Non-pigmented ciliary epithelial cell (primary cell): ENCODE measurements at places on chromosomes 1 and 21.

DNA sequence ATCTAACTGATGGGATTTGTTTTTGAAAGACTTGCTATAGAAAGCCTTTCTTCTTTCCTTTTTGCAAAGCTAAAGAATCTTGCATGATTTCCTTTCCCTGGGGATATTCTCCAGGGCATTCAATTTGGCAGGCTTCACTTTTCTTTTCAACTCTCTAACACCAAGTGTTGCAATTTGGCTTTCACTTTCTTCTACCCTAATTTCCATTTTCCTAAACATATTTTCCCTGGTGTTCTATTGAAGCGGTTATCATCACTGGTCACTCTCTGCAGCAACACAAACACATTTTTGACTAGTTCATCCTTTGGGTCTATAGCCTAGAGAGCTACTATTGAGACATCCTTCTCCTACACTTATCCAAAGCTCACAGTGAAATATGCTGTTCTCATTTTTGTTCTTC is 424.5 kb downstream of the NEGR1 start:
- DNase-seq, result no peak

DNA sequence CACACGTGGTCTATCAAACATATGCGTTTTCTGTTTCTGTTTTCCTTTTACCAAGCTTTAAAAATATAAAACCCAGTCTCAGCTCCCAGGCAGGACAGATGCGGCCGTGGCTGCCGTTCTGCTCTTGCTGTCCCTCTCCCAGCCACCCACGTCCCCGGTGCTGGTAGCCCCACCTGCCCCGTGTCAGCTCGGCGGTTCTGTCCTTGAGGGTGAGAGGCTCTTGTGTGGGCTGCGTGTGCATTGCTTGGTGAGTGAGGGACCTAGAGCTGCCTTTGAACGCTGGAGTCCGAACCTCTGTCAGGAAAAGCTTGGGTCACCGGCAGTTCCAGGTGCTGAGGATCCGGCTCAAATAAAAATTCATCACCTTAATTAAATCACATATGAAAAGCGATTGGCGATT is 4.4 kb downstream of the RER1 start:
- no peak for DNase-seq

GRCh38 chr1:77415579-77415978 is 133.8 kb downstream of the AK5 start:
- no peak for DNase-seq

GRCh38 chr1:233655301-233655740 is 41.4 kb downstream of the KCNK1 start:
- DNase-seq, result no peak

- no peak for DNase-seq
Observed at GRCh38 chr1:168427051-168427450, 116.7 kb downstream of the XCL2 start.

GRCh38 chr1:85202092-85202863 is 1.5 kb upstream of the SYDE2 start:
- DNase-seq, result no peak

GRCh38 chr1:116078699-116079223 is 32.4 kb upstream of the MAB21L3 start:
- DNase-seq, result no peak

- DNase-seq, result no peak
Observed at GRCh38 chr1:107925565-107925964, 39.4 kb downstream of the VAV3 start.

DNA sequence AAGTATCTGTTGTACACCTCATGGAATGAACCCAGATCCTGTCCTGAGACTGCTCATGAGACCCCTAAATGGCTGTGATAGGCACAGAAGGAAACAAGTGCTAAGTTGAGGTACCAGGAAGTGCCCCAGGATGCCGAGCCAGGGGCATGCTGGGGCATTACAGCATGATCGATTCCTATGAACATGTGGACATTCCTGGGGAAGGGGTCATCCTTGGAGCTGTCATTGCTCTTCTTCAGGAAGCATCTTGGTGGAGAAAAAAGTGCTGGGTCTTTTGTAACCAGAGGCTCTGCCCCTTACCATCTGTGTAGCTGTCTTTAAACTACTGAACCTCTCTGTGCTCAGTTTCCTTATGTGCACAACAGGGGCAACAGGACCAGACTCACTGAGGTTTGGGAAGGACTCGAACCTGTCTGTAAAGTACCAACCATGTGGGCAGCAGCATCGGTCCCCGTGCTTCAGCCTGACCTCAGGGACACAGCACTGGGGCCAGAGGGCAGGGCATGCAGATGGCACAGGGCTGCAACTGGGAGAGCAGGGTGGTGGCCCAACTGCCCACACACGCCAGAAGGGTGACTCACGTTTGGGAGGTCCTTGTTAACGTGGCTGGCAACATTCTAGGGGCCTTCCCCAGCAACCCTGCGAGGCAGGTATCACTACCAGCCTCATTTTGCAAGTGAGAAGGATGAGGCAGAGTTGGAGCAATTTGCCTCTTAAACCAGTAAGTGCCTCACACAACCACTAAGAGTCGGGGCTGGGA is 142.3 kb upstream of the EDN2 start:
- no peak for DNase-seq

DNA sequence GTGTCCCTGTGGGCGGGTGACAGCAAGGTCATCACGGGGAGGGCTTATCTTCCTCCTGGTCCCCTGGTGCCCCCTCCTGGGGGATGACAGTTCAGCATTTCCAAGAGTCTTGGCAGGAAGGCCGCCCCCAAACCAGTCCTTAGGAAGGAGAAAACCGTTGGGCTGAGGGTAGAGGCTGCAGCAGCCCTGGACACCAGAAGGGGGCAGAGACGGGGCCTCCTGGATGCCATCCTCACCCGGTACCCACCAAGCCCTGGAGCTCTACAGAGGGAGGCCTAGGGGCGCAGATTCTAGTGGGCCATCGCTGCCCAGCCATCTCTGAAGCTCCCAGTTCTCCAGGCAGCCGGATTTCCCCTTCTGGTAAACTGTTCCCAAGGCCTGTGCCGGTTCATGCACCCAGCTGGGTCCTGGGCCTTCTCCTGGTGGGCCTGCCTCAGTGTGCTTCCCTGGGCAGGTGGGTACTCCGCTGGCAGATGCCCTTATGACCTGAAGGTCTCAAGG is 14.8 kb upstream of the ZNF669 start:
- DNase-seq, result no peak

DNA sequence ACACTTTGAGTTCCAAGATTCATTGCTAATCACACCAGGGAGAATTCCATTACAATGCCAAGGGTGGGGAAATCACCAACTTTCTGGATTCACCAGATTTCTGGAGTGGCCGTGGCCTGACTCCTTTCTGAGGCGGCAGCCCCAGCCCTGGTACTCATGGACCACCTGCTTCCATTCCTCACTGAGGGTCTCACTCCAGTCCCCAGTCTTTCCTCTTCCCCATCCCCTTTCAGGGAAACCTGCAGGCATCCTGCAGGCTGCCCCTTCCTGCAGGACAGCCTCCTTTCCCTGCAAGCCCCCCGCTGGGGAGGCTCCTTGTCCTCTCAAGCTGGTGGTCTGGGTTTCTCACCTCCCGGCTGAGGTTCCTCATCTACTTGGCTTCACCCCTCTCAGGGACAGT is 12.7 kb upstream of the CDK18 start:
- no peak for DNase-seq

GRCh38 chr1:239426821-239427475 is 40.6 kb downstream of the CHRM3 start:
- no peak for DNase-seq

DNA sequence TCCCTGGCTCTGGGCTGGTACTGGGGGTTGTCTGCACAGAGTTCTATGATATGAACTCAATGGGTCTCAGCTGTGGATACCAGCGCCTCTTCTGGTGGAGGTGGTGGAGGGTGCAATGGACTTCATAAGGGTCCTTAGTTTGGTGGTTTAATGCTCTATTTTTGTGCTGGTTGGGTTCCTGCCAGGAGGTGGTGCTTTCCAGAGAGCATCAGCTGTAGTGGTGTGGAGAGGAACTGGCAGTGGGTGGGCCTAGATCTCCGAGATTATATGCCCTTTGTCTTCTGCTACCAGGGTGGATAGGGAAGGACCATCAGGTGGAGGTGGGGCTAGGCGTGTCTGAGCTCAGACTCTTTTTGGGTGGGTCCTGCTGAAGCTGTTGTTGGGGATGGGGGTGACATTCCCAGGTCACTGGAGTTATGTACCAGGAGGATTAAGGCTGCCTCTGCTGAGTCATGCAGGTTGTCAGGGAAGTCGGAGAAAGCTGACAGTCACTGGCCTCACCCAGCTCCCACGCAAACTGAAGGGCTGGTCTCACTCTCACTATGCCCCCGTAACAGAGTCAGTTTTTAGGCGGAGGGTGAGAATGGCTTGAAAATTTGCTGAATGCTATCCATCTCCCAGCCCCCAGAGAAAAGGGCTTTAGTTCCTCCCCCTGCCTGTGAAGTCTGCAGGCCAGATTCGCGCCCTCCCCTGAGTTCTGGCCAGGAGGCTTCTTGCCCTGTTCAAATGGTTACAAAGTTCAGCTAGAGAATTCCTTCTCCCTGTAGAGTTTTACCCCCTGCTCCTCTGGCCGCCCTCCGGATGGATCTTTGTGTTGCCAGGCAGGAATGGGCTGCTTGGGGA is 902.9 kb downstream of the LTN1 start:
- DNase-seq, result no peak

DNA sequence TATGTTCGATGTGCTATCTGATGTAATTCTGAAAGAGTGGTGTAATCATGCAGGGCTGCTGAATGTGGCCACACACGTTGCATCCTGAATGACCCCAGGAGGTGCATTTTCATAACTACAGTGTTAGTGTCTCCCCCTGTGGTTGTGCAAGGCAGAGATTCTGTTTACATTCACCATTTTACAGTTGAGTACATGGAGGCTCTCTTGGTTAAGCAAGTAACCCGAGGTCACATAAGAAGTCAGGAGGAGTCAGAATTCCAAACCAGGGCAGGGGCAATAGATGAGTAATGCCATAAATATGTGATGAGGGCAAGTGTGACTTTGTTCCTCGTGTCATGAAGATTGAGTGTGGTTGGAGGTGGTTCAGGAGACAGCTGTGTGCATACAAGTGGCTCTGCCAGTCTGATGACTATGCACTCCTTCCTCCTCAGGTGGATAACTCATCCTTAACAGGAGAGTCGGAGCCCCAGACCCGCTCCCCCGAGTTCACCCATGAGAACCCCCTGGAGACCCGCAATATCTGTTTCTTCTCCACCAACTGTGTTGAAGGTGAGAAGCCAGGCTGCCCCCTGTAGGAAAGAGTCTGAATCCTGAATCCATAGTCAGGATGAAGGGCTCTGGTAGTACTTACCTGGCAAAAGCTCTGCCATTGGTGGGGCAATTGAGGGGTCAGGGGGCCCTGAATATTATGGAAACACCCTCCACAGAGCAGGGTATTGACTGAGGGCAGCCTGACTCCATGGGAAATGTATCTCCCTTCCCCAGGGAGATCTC is 9.3 kb downstream of the ATP1A2 start:
- no peak for DNase-seq

GRCh38 chr1:21365036-21365435 is 74.8 kb upstream of the ECE1 start:
- DNase-seq, result no peak

GRCh38 chr1:52153010-52153409 is 11.1 kb downstream of the ZFYVE9 start:
- DNase-seq, result no peak

- DNase-seq, result no peak
Observed at GRCh38 chr1:68218490-68218889, 13.8 kb downstream of the WLS start.

GRCh38 chr21:36508948-36509347 is 29.0 kb upstream of the CLDN14 start:
- no peak for DNase-seq

GRCh38 chr1:119139857-119140176 is 636 bp downstream of the WARS2 start:
- DNase-seq, result no peak

- no peak for DNase-seq
Observed at GRCh38 chr1:228782662-228783417, 47.6 kb downstream of the RHOU start.

DNA sequence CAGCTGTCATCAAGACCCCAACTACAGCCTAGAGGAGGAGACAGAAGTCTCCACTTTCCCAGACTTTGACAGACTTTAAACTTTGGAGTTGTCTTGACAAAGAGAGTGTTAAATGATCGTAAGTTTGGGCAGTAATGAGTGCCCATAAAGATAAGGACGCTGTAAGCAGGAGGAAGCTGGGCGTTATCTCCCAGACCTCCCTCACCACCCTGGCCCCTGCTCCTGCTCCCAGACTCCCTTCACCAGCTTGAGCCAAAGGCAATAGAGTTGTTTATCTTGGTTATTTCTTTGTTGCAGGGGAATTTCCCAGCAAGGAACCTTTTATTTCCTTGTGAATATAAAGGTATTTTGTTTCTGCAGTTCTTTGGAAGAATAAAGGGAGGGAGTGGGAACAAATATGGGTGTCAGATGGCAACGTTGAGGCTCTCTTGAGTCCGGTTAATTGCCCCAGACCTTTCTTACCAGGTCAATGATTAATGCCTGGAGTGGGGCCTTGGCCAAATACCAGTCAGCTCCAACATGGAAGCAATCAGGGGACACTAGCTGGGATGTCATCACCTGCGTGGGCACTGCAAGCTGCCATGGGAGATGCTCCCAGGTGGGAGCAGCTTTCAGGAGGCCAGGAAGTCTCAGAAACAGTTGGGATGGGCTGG is 4.4 kb downstream of the PIGR start:
- no peak for DNase-seq

GRCh38 chr1:210236840-210237409 is 4.3 kb downstream of the SERTAD4 start:
- no peak for DNase-seq

GRCh38 chr1:228154670-228155571 is 5.2 kb downstream of the GJC2 start:
- no peak for DNase-seq

- no peak for DNase-seq
Observed at GRCh38 chr1:156124557-156125483, 10.3 kb downstream of the LMNA start.

GRCh38 chr1:231203259-231204057 is 37.6 kb upstream of the GNPAT start:
- DNase-seq, result no peak

- no peak for DNase-seq
Observed at GRCh38 chr1:197465528-197466327, 197.7 kb downstream of the CRB1 start.

DNA sequence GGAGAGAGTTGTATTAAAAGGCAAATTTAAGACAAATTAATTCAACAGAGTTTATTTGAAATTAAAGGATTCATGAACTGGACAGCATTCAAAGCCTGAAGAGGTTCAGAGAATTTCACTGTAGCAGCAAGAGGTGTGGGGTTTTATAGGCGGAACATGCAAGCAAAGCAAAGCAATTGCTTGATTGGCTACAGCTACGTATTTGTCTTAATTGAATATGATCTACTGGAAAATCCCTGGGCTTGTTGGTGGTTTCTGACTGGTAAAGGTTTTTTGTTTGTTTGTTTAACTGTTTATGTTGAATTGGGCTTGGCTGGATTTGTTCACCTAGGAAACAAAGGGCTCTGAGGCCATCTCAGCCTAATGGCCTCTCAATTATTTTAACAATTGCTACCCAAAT is 61.5 kb downstream of the KCNK1 start:
- no peak for DNase-seq
